Activated naive CD8-positive, alpha-beta T cell treated with anti-CD3 and anti-CD28 coated beads, Interleukin-2, amount 10 ng/mL, durations not matched to agents 7 days and 5 days (primary cell): ENCODE measurements at places on chromosomes 6 and 20. TPM values are rescaled to one million over a fixed set of nuclear protein-coding genes. Genes with fewer than 3 reads are reported as not detected.

The OTOR gene
- total RNA-seq: not detected

The OR2H1 gene
- total RNA-seq: not detected

The DPM1 gene
- 48.9 TPM for total RNA-seq

- no peak for DNase-seq
These were observed 381.0 kb upstream of the ARID1B start for GRCh38 chr6:156396068-156396771.

DNA sequence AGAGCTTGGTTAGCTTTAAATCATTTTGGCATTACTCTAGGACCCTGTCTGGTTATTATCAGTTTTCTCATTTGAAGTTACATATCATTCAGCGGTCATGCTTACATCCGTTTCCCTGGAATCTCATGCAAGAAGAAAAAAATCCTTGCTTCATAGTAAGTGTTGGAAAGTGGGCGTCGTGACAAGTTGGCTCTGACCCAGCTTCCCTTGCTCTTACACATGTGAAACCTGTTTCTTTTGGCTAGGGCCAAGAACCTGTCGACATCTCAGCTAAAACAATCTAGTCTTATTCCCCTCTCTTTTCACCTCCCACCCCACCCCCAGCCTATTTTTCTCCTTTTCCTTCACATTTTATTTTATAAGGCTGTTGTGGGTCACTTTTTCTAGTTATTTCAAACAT, 45.5 kb downstream of the ANKS1A start:
- no peak for DNase-seq

- no peak for DNase-seq
These were observed 38.0 kb upstream of the FAM50B start for GRCh38 chr6:3811191-3811590.
